ENCODE measurements at places on chromosomes 5 and 9. TPM values are rescaled to one million over a fixed set of nuclear protein-coding genes. Genes with fewer than 3 reads are reported as not detected.

DNA sequence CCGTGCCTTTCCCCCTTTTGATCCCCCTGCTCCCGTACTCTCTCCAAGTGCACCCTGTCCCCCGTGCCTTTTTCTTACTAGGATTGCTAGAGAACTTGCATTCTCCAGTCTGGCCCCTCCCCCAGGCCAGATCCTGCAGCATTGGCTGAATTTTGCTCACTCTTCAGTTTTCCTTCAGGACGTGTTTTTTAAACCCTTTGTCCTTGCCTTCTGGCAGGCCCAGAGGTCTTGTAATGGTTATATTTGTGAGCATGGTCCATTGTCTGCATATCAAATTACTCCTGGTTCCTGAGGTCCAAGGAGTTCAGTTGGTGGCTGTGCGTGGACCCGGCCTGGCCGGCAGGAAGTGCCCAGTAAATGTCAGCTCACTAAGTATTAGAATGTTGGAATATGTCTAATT, 606 bp downstream of the TBC1D13 start:
- H3K4me1 ChIP-seq, result no peaks in the 10 kb centered on the region
- DNase-seq, result no peak
- no peaks in the 10 kb centered on the region for H3K27me3 ChIP-seq
- peak overlapping the region; percentile 90 for H3K4me3 ChIP-seq
- no peak overlapping the region for H3K27ac ChIP-seq

- H3K27me3 ChIP-seq, result no peaks in the 10 kb centered on the region
- H3K4me3 ChIP-seq, result no peak overlapping the region
- no peak for DNase-seq
- H3K4me1 ChIP-seq, result no peaks in the 10 kb centered on the region
- no peaks in the 10 kb centered on the region for H3K36me3 ChIP-seq
Observed at GRCh38 chr9:91781906-91782305, 168.1 kb downstream of the ROR2 start.

DNA sequence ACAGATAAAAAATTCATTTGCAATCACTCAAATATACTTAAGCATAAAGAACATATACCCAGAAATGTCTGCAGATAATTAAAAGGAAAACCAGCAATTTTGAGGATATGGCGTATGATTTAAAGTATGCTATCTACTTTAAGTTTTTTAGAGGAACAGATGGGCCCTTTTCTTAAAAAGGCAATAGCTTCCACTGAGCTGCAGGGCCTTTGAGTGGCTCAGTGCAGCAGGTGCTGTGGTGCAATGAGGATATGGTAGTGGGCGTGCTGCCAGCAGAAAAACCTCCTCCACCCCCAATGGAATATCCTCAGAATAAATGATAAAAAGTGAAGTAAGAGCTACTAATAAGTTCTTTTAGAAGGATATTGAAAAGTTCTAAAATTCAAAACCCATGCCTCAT, 814.5 kb downstream of the MTRR start:
- no peaks in the 10 kb centered on the region for H3K4me1 ChIP-seq
- H3K27me3 ChIP-seq, result no peaks in the 10 kb centered on the region
- no peak overlapping the region for H3K4me3 ChIP-seq

- H3K27me3 ChIP-seq, result no peaks in the 10 kb centered on the region
- H3K27ac ChIP-seq, result no peak overlapping the region
- no peak overlapping the region for H3K4me3 ChIP-seq
Observed at GRCh38 chr9:16964228-16964627, 93.8 kb upstream of the BNC2 start.

GRCh38 chr5:167155387-167156005, 1135.9 kb upstream of the WWC1 start:
- H3K4me3 ChIP-seq, result no peak overlapping the region
- no peak overlapping the region for H3K27ac ChIP-seq
- no peaks in the 10 kb centered on the region for H3K36me3 ChIP-seq
- DNase-seq, result no peak
- H3K4me1 ChIP-seq, result no peaks in the 10 kb centered on the region

MXD3 gene
- total RNA-seq, result 9.1 TPM

DNA sequence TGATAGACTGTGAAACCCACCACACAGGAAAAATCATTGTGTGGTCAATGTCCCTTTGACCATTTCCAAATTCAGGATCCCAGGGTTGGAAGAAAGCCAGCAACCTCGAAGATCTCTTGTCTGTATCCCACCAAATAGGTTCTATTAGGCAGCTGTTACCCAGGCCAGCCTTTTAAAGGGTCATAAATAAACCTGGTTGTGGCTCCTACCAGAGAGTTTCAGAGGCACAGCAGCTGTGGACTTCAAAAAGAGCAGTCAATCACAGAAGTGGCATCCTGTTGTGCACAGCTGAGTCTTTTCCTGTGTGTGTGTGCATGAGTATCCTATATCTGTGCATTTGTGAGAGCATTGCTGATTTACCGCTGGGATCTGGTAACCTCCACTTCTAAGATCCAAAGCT, 23.7 kb upstream of the OR2S2 start:
- no peak overlapping the region for H3K4me3 ChIP-seq
- no peak for DNase-seq
- no peaks in the 10 kb centered on the region for H3K27me3 ChIP-seq
- no peaks in the 10 kb centered on the region for H3K4me1 ChIP-seq
- no peaks in the 10 kb centered on the region for H3K36me3 ChIP-seq

DNA sequence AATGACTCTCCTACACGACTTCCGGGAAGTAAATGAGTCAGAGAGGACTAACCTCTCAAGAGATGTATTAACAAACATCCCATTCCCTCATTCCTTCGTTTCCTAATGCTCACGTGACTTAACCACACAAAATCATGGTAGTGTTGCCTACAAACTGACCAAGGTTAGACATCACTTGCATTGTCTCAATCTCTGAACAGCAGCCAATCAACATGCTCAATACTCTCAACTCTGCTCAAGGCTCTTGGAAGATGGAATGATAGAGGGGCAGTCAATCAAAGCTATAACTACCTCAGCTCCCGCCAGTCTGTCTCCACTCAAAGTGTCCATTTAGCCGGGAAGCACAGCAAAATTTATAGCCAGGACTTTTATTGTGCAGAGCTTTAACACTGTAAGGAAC, 143.8 kb upstream of the PIK3R1 start:
- H3K36me3 ChIP-seq, result no peaks in the 10 kb centered on the region
- H3K4me1 ChIP-seq, result peaks cover 1% of the 10 kb centered on the region
- no peak for DNase-seq
- no peak overlapping the region for H3K27ac ChIP-seq

DNA sequence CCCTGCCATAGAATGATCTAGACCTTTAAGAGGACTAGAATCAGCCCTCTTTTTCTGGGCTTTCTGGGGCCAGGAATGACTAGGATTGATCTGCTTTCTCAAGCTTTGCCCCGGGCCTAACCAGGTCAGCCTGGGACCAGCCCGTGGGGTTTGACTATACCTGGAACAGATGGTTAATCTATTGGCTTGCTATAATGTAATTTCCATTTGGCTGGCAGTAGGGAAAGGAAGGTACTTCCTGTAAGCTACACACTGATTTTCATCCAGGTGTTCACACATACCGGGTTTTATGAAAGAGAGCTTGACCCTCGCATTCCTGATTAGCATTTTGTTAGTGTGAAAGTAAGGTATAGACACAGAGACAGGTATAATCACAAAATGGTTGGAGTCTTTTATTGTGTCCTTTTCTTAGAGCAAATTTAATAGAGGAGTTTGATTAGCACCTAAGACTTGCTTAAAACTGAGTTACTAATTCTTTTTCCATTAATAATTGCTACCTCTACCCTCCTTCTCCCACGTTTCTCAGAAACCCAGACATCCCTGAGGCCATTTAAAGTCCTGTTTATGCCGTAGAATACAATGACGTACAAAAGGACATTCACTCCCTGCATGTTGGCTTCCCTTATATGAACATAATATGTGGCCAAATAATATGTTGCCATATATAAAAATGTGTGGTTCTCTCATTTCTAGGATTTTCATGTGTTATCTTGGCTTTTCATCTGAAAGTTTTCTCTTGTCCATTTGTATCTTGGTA, 17.3 kb downstream of the LNPEP start:
- H3K27ac ChIP-seq, result peak overlapping the region; percentile 97
- DNase-seq, result no peak
- H3K4me1 ChIP-seq, result no peaks in the 10 kb centered on the region

DNA sequence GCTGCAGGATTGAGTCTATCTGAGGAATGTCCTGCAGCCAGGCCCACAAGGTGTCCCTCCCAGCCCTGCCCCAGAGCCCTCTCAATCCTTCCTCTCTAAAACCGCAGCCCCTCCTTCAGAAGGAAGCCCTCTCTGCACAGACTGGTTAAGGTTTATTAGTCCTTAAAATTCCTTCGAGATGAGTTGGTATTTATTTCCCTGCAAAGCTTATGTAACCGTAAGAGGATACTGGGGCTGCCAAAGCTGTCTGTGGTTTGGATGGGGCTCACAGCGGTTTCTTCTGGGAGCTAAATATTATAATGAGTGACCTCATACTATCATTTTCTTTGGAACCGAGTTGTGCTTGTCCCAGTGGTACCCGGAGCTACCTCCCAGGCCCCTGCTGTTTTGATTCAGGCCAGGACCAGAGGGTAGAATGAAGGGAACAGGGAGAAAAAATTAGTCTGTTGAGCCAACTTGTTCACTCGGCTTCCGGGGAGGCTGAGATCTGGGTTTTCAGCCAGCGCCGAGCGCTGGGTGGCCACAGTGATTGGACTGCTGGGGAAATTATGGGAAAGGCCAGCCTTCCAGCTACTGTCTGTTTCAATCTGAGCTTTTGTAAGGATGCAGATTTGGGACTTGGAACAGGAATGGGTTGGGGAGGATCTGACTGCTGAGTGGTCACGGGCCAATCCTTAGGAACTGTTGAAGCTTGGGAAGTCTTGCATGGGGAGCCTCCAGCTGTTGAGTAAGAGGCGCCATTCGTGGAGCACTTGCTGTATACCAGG, 107.5 kb downstream of the NDFIP1 start:
- DNase-seq, result peak; percentile 89
- H3K4me1 ChIP-seq, result peaks cover 8% of the 10 kb centered on the region
- no peaks in the 10 kb centered on the region for H3K36me3 ChIP-seq
- no peak overlapping the region for H3K4me3 ChIP-seq

DNA sequence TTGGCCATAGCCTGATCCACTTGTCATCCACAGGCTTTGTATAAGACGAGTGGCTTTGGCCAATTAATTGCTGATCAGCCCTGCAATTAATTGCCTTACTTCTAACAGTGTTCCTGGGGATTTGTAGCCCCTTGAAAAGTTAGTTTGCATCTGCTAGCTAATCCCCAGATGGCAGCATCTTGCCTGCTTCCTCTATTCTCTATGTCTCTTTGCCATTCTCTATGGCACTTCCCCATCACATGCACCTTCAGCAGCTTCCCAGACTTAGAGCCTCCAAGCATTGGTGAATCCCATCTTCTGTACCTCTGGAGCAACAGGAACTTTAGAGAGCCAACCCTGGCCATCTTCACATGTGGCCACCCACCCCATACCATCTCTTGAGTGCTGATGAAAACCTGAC, 197.0 kb upstream of the DMAC1 start:
- H3K27me3 ChIP-seq, result no peaks in the 10 kb centered on the region
- H3K36me3 ChIP-seq, result no peaks in the 10 kb centered on the region
- no peak overlapping the region for H3K27ac ChIP-seq
- DNase-seq, result no peak

DNA sequence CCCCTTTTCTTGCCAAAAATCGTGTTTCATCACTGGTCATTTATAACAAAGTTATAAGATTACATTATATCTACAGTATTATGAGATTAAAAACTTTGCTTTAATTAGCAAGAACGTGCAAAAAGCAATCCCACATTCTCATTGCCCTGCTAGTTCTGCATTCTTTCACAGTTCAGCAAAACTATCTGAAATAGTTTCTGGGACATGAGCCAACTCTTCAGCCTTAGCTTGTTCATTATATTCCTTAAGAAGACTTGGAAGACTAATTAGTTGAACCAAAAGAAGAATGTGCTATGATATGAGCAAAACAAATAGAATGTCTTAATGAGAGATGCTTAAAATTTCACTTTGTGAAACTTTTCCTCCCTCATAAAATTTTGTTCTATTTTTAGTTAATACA, 76.7 kb downstream of the ITGA1 start:
- no peak for DNase-seq
- H3K27me3 ChIP-seq, result no peaks in the 10 kb centered on the region
- H3K4me1 ChIP-seq, result peaks cover 3% of the 10 kb centered on the region
- H3K4me3 ChIP-seq, result no peak overlapping the region
- no peak overlapping the region for H3K27ac ChIP-seq

PCDHGB6 gene
- 14.6 TPM for total RNA-seq

CTXN3 gene
- not detected for total RNA-seq

PPP2R2B gene
- total RNA-seq, result 15.0 TPM

- H3K4me3 ChIP-seq, result no peak within 1 kb of the TSS
- H3K36me3 ChIP-seq, result no peaks in the 10 kb centered on the region
- DNase-seq, result peak; percentile 62
- H3K27me3 ChIP-seq, result no peaks in the 10 kb centered on the region
Observed at GRCh38 chr5:141349917-141350619, at the start of gene PCDHGB1. TSS of gene PCDHGB1 (plus strand) at chr5:141350099. CDS start at chr5:141350261, 162 bp downstream.

DNA sequence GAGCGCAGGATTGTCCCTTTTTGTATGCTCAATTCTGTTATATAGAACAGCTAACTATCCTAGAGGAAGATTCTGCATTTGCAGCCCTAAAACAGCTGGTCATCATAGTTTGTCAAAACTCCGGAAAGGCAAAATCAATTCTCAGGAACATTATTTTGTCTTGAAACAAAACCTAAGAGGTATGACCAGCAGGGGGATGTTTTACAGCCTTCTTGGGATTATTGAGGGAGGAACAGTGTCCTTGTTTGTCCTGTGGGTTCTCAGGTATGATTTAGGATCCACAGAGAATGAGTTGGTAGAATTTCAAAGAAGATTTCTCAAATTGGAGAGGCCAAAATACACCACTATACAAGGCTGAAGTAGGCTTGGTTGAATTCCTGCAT, 136.4 kb downstream of the ZSWIM6 start:
- H3K4me3 ChIP-seq, result no peak overlapping the region
- H3K36me3 ChIP-seq, result peaks cover 2% of the 10 kb centered on the region
- H3K4me1 ChIP-seq, result peaks cover 3% of the 10 kb centered on the region
- no peak for DNase-seq
- H3K27ac ChIP-seq, result no peak overlapping the region
- H3K27me3 ChIP-seq, result no peaks in the 10 kb centered on the region

- no peaks in the 10 kb centered on the region for H3K27me3 ChIP-seq
- no peak overlapping the region for H3K4me3 ChIP-seq
- no peaks in the 10 kb centered on the region for H3K36me3 ChIP-seq
- H3K27ac ChIP-seq, result no peak overlapping the region
- DNase-seq, result peak; percentile 85
Observed at GRCh38 chr9:6715755-6716643, 41.8 kb upstream of the KDM4C start.

CNTNAP3B gene
- 16.3 TPM for total RNA-seq

GRCh38 chr9:129773262-129774048, 20.6 kb upstream of the PTGES start:
- H3K4me1 ChIP-seq, result no peaks in the 10 kb centered on the region
- DNase-seq, result peak; percentile 72
- H3K27ac ChIP-seq, result no peak overlapping the region
- no peaks in the 10 kb centered on the region for H3K27me3 ChIP-seq

- no peaks in the 10 kb centered on the region for H3K27me3 ChIP-seq
- H3K27ac ChIP-seq, result no peak overlapping the region
- H3K4me3 ChIP-seq, result no peak overlapping the region
- no peaks in the 10 kb centered on the region for H3K36me3 ChIP-seq
- DNase-seq, result no peak
- H3K4me1 ChIP-seq, result no peaks in the 10 kb centered on the region
Observed at GRCh38 chr5:113375480-113376060, 59.2 kb downstream of the TSSK1B start.

Data from aorta (tissue), 5 donors.